Bronchial epithelial cell (primary cell): ENCODE measurements at places on chromosomes 6 and 20. TPM values are rescaled to one million over a fixed set of nuclear protein-coding genes. Genes with fewer than 3 reads are reported as not detected.

Gene RBPJL
- total RNA-seq: not detected in 2 replicates

Gene ZKSCAN8
- 6.4 and 9.7 TPM in 2 replicates for total RNA-seq

Gene AGER
- total RNA-seq: 0.26 TPM in 2 replicates

Gene SMPD2
- total RNA-seq: 18.9 and 19.7 TPM in 2 replicates

Gene BNIP5
- not detected in 2 replicates for total RNA-seq

Gene MAS1L
- total RNA-seq: not detected in 2 replicates

Gene DXO
- total RNA-seq: 8.4 and 12.2 TPM in 2 replicates

Gene HS3ST5
- total RNA-seq: not detected in 2 replicates
